ENCODE measurements at places on chromosomes 5 and 9.
A peak's percentile ranks its signal among the peaks of the same experiment; 100 is the strongest.

DNA sequence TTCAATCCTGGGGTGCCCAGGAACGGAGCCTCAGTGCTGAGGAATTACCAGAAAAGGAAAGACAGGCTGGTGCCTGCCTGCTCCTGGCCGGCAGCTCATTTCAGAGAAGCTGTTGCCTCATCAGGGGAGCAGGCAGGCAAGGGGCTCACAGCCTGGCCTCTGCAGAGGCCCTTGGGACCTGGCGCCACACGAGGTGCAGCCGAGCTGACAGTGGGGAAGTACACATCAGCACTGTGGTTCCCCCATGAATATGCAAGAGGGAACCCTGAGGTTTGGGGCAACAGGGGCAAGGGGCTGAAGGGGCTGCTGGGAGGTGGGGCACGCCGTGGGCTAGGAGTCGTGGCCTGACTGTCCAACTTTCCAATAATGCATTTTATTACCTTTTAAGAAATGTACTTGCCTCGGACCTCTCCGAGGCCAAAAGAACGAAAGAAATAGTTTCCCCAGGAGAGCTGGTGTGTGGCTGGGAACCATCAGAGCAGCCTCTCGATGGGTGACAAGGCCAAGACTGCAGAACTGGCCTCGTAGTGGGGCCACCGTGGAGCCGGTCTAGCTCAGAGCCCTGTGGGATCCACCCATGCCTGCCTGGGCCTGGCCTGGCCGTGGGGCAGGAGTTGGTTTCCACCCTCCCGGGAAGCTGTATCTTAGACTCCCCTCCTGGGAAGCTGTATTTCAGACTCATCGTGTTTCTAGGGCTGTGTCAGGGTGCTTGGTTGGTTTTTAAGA lies 198.6 kb downstream of the PAX5 start:
- DNase-seq, result no peak

GRCh38 chr9:642014-642413 lies 199.5 kb upstream of the DMRT1 start:
- DNase-seq, result no peak

- DNase-seq, result no peak
Observed at GRCh38 chr9:124437086-124437485, 13.2 kb upstream of the ADGRD2 start.

DNA sequence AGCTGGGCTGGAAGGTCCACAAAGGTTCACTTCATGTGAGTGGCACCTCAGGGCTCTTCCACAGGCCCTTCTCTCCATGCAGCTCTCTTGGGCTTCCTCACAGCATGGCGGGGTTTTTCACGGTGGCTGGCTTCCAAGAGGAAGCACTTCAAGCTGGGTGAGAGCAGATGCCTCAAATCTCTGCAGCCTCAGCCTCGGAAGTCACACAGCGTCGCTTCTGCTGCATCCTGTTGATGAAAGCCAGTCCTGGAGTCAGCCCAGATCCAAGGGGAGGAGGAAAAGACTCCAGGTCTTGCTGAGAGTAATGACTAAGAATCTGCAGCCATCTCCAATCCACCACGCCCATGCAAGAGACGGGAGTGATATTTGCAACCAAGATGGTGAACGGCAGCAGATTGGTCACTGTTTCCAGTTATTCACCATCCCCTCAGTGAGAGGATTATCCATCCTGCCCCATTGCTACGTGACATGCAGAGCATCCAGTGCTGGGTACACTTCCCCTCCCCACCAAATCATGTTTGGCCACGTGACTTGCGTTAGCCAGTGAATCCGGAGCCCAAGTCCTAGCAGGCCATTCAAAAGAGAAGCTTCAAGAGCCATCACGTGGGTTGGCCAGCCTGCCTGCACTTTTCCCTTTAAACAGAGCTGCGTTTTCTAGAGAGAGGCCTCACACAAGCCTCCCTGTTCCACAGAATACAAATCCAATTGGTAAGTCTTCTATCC lies 173.9 kb downstream of the C9orf50 start:
- DNase-seq, result no peak

DNA sequence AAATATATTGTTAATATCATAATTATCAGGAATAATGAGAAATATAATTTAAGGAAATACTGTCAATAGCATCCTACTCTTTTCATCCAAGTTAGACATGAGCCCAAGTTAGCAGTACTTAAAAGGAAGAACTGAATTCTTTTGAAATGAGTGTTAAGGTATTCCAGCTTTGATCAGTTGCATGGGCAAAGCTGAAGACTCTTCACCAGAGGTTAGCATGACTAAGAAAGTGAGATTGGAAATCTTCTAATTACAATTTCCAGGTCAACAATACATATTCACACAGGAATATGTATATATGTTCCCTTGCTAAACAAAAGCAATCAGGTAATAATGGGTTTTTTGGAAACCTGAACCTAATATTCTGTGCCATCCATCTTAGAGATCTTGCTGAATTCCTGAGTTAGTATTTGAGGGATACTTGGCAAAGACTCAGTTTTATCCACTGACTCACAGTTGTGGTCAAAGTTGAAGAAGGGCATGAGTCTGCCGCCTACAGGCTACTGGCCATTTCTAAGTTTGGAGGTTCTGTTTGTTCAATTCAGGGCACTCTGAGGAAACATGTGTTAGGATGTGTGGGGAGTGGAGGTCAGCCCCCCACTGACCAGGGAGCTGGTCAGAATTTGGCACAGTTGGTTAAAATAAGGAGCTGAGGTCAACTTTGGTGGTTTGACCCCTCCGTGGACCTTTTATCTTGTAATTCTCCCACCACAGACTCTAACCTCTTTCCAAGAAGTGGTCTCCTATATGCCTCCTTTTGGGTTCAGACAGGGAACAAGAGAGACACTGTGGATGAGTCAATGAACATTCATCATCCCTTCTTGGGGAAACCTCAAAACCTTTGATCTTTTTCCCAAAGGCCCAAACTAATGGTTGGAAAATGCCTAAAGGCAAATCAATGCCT lies 118.3 kb downstream of the PIK3R1 start:
- no peak for DNase-seq

GRCh38 chr5:76425928-76426804 lies 23.1 kb downstream of the IQGAP2 start:
- DNase-seq, result no peak

GRCh38 chr9:18638371-18639249 lies 164.7 kb downstream of the ADAMTSL1 start:
- DNase-seq, result no peak

- DNase-seq, result no peak
Observed at GRCh38 chr5:105617436-105618215, 2053.1 kb downstream of the EFNA5 start.

GRCh38 chr5:14809369-14810155 lies 62.0 kb downstream of the ANKH start:
- peak; percentile 57 for DNase-seq
